Activated CD4-positive, CD25-positive, alpha-beta regulatory T cell treated with anti-CD3 and anti-CD28 coated beads, Interleukin-2, amount 50 U/mL, for 16 hours (primary cell): ENCODE measurements at places on chromosomes 2 and 18.

GRCh38 chr18:44465381-44465841 is 215.3 kb upstream of the SETBP1 start:
- DNase-seq = no peak

DNA sequence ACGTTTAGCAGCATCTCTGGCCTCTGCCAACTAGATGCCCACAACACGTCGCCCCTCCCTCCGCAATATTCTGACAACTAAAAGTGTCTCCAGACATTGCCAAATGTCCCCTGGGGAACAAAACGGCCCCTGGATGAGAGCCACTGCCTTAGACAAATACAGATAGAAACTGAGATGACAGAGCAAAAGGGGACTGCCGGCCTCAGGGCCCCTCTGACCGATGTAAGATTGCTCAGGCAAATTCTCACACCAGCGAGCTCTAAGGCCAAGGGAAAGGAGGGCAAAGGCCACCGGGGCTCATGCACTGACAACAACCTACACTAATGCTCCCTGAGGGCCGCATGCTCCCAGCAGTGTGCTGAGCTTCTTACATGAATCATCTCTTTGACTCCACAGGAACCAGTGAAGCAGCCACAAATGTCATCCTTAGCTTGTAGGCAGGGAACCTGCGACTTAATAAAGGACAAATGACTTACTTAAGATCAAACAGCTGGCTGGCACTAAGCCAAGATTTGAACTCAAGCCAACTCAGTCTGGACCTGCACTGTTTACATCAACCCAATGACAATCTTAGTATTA is 228.5 kb downstream of the TTC32 start:
- DNase-seq = no peak

DNA sequence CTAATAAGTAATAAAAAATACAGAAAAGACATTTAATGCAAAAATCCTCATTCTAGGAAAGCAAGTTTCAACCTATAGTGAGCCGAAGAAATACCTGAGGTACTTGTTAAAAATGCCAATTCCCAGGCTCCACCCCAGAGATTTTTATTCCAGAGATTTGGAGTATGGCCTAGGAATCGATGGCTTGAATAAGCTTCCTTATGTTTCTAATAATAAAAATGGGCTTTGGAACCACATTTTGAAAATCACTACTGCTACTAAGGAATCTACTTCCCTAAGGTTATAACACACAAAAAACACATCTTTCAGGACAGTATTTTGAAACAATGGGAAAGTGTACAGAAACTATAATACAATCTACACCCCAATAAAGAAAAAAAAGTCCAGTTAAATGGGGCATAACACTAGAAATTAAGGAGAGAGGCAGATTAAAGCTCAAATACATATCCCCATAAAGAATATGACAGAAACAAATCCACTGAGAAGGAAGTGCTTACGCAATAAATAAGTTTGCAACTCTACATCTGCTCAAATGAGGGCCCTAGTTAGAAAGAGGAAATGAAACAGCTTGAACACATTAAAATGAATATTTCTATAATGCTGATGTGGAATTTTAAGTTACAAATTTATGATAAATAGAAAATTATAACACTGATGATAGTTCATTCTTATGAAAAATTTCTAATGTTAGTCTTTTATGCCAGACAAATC is 103.7 kb downstream of the EPB41L3 start:
- no peak for DNase-seq

- DNase-seq = no peak
Observed at GRCh38 chr2:221102896-221103688, 469.0 kb downstream of the EPHA4 start.

DNA sequence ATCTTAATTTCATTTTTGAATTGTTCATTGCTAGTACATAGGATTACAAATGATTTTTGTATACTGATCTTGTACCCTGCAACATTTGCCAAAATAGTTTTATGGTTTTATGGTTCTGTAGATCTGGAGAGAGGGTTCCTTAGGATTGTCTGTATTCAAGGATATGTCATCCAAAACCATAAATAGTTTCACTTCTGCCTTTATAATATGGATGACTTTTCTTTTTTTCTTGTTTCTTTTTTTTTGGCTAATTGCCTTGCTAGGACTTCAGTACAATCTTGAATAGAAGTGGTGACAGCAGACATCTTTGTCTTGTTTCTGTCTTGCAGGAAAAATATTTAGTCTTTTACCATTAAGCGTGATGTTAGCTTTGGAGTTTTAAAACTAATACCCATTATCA is 383.9 kb upstream of the HS6ST1 start:
- no peak for DNase-seq

- no peak for DNase-seq
Observed at GRCh38 chr2:122519821-122520611, 764.6 kb downstream of the TSN start.

- DNase-seq = no peak
Observed at GRCh38 chr2:174135981-174136380, 112.4 kb downstream of the OLA1 start.

DNA sequence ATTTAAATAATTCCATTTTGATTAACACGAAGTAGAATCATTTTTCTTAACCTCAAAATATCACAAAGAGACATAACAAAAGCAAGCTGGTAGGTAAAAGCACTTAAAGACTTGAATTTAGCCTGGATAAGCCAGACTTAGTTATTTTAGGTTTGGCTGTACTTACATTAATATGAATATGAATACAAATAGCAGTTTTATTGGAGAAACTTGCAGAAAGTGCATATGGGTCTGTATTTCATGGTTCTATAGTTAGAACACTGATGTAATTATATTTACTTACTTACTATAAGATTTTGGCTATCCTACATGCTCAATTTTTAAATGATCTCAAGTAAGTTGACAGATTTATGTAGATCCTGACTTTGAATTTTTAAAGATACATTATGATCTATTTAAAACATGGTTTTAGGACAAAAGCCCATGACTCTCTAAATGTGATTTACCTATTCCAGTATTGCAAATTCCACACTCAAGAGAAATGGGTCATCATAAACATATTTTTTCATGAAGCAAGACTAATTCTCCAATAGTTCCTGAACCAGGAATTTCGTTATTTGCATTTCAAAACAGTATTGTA is 1575.4 kb upstream of the NXPH2 start:
- DNase-seq = no peak

GRCh38 chr2:52220393-52220792 is 1188.5 kb upstream of the NRXN1 start:
- DNase-seq = no peak

- DNase-seq = no peak
Observed at GRCh38 chr2:64466478-64467085, 12.6 kb downstream of the LGALSL start.

- no peak for DNase-seq
Observed at GRCh38 chr18:3069671-3070433, 56.9 kb upstream of the LPIN2 start.

- no peak for DNase-seq
Observed at GRCh38 chr18:57728941-57729511, 74.1 kb downstream of the ATP8B1 start.

- no peak for DNase-seq
Observed at GRCh38 chr2:127573298-127573697, 37.8 kb downstream of the MYO7B start.

- no peak for DNase-seq
Observed at GRCh38 chr18:35623255-35623654, 41.7 kb downstream of the GALNT1 start.

DNA sequence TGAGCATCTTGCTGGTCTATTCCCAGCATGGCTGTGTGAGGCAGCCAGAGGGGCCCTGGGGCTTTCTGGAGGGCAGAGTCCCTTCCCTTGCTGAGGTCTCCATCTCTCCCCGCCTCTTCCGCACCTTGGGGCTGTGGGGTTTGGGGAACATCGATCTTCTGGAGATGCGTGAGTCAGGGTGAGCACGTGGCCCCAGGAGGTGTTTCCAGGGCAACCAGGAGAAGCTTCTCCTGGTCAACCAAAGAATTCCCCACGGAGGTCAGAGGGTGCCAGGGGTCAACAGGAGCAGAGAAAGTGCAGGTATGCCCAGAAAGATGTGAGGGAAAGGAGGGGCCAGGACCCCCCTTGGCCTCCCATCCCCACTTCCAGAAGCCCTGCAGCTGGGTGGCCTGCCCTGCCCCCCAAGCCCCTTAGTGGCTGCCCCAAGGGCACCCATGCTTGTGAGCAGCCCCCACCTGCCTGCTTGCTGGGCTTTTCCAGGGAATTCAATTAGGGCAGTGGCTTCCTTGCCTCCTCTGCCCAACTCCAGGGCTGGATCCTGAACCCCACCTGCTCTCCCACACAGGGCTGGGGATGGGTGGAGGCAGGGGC is 2.8 kb upstream of the PROM2 start:
- no peak for DNase-seq

DNA sequence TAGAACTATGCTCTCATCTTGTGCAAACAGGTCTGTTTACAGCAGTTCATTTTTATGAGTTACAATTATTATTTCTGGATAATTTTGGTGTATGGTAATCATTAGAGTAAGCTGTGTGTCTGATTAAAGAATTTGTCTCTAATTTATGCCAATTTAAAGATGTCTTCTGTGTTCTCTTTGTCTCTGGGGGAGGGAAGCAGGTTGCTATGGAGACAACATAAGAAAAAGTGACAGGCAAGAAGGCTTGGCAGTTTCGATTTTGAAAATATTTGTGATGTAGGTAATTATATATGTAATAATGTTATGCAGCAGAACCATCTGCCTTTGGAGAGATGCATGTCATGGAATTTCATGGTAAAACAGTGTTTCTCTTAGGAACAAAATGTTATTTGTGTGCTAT is 78.2 kb downstream of the SH3RF3 start:
- no peak for DNase-seq

DNA sequence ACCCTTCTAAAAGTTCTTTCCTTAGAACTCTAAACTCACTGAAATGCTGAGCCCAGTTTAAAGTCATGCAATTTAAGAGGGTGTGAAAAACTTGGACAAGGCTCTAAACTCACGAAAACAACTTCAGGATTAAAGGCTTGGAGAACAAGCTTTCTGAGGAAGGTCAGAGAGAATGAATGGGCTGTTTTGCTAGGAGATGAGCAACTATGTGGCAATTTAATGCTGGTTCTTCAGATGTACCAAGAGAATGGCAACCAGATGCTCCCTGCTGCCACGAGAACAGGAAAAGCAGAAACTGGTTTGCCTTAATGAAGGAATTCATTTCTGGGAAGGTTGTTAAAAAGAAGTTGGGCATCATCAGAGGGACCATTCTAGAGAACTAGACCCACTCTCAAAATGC is 77.8 kb upstream of the PMAIP1 start:
- no peak for DNase-seq

GRCh38 chr2:37780387-37780676 is 108.9 kb upstream of the CDC42EP3 start:
- no peak for DNase-seq

DNA sequence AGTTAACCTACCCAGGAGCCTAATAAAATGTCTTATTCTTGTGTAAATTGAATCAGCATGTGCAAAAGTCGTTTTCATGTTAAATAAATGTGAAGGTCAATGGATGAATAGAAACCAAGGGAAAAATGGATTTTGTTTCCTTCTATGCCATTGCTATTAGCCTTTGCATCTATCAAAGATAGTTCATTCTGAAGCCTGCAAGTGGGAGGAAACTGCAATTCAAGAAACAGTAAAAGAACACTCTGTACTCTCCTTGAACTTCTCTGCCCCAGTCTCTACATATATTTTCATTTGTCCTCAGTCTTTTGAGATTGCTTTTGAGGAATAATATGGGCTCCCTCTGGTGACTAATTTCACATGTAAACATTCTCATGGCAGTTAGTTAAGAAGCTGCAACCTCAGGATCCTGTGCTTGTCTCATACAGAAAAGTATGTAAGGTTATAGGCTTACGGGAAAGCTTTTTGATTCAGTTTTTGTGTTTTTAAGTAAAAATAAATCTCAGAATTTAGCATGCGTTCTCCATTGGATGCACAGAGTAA is 1590.0 kb upstream of the LRRTM1 start:
- no peak for DNase-seq

- no peak for DNase-seq
Observed at GRCh38 chr2:24984912-24985311, 13.2 kb upstream of the DNAJC27 start.

DNA sequence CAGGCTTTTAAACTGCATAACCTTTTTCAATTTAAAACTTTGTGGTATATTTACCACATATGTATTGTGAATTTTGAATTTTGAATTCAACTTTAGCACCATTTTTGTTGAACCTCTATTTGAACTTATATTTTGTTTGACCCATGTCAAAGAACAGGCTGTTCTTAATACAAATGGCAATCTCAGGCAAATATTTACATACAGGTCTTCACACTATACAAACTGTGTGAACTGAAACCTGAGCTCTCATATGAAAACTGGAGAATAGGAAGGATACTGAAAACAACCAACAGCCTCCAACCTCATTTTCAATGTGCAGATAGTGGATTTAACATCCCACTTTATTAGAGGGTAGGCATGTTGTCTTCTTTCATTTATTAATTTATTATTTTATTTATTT is 491.8 kb downstream of the KCNJ3 start:
- no peak for DNase-seq

DNA sequence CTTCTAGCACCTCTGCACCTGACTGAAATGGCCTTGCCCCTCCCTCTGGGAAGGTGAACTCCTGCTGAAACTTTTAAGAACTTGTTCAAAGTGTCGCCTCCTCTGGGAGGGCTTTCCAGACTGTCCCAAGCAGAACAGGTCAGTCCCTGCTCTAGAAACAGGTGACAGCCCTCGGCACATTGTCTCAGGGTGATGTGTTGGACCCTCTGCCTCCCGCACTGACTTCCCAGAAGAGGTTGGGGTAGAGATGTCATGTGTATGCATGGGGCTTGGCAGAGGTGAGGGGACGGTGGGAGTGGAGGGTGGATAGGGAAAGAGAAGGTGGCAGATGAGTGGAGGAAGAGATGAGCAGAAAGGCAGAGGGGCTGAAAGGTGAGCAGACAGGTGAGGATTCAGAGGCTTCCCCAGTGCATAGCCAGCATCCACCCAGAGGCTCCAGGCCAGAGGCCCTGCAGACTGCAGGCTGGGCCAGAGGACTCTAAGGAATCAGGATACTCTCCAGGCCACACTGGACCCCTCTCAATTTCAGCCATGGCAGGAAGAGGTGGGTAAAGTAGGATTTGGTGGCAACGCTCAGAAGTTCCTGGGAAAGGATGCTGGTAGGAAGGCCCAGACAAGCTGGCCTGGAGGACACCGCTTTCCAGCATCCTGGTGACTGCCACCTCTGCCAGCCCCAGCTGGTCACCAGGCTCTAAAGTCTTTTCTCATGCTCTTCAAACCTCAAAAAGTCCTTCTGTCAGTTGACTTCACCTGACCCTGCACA is 24.8 kb upstream of the TNS1 start:
- DNase-seq = no peak

- DNase-seq = no peak
Observed at GRCh38 chr18:9055185-9055584, 47.3 kb upstream of the NDUFV2 start.

- no peak for DNase-seq
Observed at GRCh38 chr18:63107171-63107845, 212.3 kb downstream of the BCL2 start.

- no peak for DNase-seq
Observed at GRCh38 chr2:68769586-68770270, 35.1 kb downstream of the ARHGAP25 start.

- no peak for DNase-seq
Observed at GRCh38 chr2:223055140-223055539, 3.1 kb downstream of the KCNE4 start.

GRCh38 chr2:75667884-75668283 is 21.3 kb downstream of the MRPL19 start:
- DNase-seq = no peak

GRCh38 chr18:48711651-48712486 is 173.0 kb downstream of the CTIF start:
- DNase-seq = no peak
